HEK293T (cell line): ENCODE measurements at places on chromosomes 2 and 18.

- DNase-seq, result no peak
These were observed 89.9 kb downstream of the GULP1 start for GRCh38 chr2:188381614-188382013.

DNA sequence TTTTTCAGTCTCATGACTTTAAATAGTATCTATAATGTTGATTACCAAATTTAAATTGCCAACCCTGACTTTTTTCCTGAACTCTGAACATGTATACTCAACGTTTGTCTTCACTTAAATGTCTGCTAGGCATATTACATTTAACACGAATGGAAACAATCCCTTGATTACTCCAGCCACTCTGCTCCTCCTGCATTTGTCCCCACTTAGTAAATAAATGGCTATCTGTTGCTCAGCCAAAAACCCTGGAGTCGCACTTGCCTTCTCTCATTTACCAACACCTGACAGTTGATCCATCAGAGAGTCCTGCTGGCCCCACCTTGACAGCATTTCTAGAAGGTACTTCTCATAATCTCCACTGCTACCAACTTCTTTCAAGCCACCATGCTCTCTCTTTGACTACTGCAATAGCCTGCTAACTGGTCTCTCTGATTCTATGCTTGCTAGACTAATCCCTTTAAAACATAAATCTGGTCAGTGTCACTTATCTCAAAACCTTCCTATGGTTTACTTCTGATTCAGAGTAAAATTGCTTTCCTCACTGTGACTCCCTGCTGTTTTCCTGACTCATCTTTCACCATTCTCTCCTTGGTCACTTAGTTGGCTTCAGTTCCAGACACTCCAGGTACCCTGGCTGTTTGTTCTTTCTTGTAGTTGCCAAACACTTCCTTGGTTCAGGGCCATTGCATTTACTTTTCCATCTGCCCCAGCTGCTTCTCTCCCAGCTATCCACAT lies 31.9 kb downstream of the SPAG16 start:
- no peak for DNase-seq

DNA sequence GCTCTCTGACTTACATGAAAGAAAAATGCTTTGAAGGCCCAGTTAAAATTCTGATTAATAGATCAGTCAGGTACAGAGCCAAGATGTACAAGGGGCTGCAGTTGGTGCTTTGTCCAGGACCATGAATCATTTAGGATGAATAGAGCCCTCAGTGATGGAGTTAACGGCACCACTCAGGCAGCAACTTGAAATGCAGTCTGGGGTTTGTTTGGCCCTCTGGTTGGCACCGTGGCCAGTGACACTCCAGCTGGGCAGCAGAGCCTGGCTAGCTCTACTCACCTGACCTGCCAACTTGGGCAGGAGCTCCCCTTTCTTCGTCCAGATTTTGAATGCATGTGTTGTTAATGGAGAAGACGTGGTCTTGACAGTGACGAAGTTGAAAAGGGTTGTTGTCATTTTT lies 493.0 kb upstream of the ACVR2A start:
- DNase-seq, result no peak

DNA sequence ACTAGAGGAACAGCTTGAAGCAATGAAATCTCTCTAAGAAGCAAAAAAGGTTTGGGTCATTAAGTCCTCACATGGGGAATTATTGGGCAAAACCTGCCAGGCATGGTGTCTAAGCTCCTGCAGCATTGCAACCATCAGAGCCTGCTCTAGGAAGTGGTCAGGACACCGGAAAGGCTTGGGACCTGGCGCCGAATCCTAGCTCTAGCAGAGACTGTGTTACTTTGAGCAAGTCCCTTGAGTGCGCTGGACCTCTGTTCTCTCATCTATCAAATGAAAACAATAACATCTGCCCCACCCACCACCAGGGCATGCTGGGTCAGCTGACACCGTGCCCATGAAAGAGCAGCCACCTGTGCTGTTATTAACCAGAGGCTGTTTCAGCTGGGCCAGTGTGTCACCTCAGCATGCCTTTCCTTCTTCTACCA lies 6.3 kb downstream of the TMEM127 start:
- DNase-seq, result no peak

GRCh38 chr2:20629181-20629580 lies 21.7 kb downstream of the HS1BP3 start:
- DNase-seq, result no peak

DNA sequence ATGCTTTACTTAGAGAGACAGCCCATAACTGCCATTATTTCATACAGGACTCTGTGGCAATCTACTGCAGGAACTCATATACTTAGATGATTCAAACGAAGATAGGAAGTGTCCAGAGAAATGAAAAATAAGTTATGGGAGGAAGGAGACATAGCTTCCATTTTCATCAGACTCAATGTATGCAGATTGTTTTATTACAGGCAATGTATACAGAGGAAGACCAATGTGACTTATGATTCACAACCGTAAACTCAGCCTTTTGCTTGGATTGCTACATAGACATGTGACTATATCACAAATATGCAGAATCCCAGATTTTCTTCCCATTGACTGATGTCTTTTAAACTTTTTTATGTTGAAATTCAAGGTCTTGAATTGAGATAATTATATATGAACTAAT lies 793.4 kb downstream of the SATB2 start:
- no peak for DNase-seq

- DNase-seq, result no peak
These were observed 9.9 kb upstream of the IL1A start for GRCh38 chr2:112794131-112794733.

DNA sequence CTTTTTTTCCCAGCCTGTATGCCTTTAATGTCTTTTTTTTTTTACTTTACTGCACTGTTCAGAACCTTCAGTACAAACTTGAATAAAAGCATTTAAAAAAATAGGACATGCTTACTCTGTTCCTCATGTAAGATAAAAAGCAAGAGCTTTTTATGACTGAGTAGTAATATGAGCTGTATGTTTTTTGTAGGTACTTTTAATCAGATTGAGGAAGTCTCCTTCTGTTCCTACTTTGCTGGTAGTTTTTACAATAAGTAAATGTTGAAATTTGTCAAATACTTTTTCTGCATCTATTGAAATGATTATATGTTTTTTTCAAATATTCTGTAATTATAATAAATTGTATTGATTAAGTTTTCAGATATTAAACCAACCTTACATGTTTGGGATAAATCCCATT lies 189.8 kb downstream of the FAM210A start:
- DNase-seq, result no peak
